Breast epithelium (tissue), 4 donors: ENCODE measurements at places on chromosomes 7 and 10.

GRCh38 chr7:149637911-149638565, 135.3 kb downstream of the ZNF467 start:
- H3K27me3 ChIP-seq, result no peaks in the 10 kb centered on the region
- no peak overlapping the region for H3K4me3 ChIP-seq
- no peaks in the 10 kb centered on the region for H3K4me1 ChIP-seq
- no peak for DNase-seq
- no peak overlapping the region for H3K27ac ChIP-seq

- H3K36me3 ChIP-seq, result no peaks in the 10 kb centered on the region
- H3K27ac ChIP-seq, result peak overlapping the region; percentile 78
- H3K27me3 ChIP-seq, result no peaks in the 10 kb centered on the region
- H3K4me1 ChIP-seq, result peaks cover 5% of the 10 kb centered on the region
These were observed 56.1 kb downstream of the AUTS2 start for GRCh38 chr7:69654381-69654780.

DNA sequence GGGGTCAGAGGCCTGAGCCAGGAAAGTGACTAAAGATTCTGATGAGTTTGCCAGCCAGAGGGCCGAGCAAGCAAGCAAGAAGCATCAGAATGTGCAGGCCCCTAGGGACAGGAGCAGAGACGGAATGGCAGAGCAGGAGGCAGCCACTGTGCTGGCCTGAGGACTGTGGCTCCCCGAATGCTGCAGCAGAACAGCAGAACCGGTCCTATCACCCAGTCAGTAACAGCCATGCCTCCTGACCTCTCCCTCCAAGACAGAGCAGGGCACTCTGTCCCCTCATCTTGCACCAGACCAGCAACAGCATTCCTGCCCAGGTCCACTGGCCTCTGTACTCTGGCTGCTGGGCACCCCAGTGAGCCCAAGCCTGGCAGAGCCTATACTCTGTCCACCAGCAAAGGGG, 85.9 kb downstream of the ARHGAP22 start:
- H3K4me1 ChIP-seq, result no peaks in the 10 kb centered on the region
- H3K36me3 ChIP-seq, result no peaks in the 10 kb centered on the region
- DNase-seq, result no peak
- H3K27ac ChIP-seq, result no peak overlapping the region
- no peak overlapping the region for H3K4me3 ChIP-seq
- no peaks in the 10 kb centered on the region for H3K27me3 ChIP-seq

DNA sequence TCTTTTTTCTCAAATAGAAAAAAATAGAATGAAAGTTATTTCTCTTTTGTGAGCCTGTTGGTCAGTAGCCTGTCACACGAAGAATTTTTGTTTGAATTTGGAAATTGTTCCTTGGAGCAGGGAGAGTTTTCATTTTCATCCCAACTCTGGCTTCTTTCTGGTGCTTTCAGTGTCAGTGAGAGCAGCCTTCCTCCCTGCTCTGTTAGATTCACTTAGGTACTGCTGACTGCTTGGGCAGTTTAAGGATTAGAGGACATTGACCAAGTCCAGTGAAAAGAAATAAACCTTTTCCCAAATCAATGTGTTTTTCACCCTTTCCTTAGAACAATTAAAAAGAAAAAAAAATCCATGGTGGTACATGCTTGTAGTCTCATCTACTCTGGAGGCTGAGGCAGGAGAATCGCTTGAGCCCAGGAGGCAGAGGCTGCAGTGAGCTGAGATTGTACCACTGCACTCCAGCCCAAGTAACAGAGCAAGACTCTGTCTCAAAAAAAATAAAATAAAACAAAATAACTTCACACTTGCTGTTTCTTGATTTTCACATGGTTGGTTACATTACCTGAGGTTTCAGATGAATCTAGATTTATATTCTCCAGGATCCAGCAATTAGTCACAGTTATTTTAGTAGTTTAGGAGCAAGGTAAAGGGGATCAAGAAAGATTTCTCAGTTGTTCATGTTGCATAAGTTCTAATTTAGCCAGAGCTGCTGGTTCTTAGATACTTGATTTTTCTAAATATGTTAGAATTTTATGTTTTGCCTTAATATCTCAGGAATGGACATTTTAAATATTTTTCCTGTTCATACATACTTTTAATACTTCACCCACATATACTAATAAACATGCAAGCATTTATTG, 63.1 kb downstream of the ZNRF2 start:
- no peak for DNase-seq
- H3K36me3 ChIP-seq, result no peaks in the 10 kb centered on the region
- peaks cover 8% of the 10 kb centered on the region for H3K4me1 ChIP-seq
- H3K4me3 ChIP-seq, result no peak overlapping the region

DNA sequence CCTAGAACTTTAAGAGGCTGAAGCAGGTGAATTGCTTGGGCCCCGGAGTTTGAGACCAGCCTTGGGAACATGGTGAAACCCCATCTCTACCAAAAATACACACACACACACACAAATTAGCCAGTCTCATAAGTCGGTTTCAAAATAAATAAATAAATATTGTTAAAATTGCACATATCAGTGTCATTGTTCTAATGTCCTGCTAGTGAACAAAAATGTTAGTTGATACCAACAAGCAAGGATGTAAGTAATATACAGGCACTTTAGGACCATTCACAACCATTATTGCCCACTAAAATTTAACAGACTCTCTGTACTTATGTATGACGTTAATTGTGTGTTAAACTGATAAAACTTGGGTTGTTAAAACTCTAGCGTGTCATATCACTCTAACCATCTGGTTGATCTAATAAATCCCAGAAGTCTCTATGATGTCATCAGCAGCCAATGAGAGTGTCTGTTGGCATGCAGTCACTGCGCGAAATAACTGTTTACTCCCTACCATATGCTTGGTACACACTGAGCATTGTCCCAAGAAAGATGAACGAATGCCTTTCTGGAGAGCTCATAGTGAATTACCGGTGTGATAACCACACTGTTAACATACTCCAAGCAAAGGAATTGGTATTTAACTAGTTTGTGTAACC, 30.4 kb upstream of the OTUD1 start:
- H3K27ac ChIP-seq, result no peak overlapping the region
- no peaks in the 10 kb centered on the region for H3K4me1 ChIP-seq
- no peak overlapping the region for H3K4me3 ChIP-seq
- H3K36me3 ChIP-seq, result no peaks in the 10 kb centered on the region
- no peak for DNase-seq

GRCh38 chr7:128172963-128173362, 68.1 kb upstream of the LEP start:
- H3K27me3 ChIP-seq, result peaks cover 27% of the 10 kb centered on the region
- no peak for DNase-seq
- no peaks in the 10 kb centered on the region for H3K36me3 ChIP-seq
- no peak overlapping the region for H3K4me3 ChIP-seq
- H3K4me1 ChIP-seq, result peaks cover 6% of the 10 kb centered on the region

DNA sequence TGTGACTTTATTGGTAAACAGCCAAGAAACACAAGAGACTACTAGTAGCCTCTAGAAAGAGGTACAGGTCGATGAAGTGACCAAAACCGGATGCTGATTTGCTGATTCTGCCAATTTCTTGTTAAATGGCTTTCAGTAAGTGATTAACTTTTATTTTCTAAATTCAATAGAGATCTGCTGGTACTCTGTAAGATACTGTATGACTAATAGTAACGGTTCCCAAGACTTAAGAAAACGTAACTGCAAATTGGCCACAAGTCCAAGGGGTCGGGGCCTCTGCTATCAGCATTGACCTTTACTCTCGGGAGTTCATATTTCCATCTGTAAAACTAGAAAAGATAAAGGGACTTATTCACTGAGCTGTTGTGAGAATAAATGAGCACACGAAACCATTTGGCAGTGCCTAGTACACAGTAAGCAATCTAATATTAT, 1.4 kb downstream of the FAM3C start:
- no peaks in the 10 kb centered on the region for H3K4me1 ChIP-seq
- DNase-seq, result no peak
- H3K36me3 ChIP-seq, result no peaks in the 10 kb centered on the region
- H3K27ac ChIP-seq, result no peak overlapping the region

- no peaks in the 10 kb centered on the region for H3K27me3 ChIP-seq
- no peak overlapping the region for H3K4me3 ChIP-seq
- no peak for DNase-seq
- H3K4me1 ChIP-seq, result no peaks in the 10 kb centered on the region
- no peaks in the 10 kb centered on the region for H3K36me3 ChIP-seq
- no peak overlapping the region for H3K27ac ChIP-seq
These were observed 289.0 kb downstream of the PLXDC2 start for GRCh38 chr10:20105236-20105635.

- no peak overlapping the region for H3K27ac ChIP-seq
- no peaks in the 10 kb centered on the region for H3K27me3 ChIP-seq
- no peaks in the 10 kb centered on the region for H3K36me3 ChIP-seq
- no peak overlapping the region for H3K4me3 ChIP-seq
- H3K4me1 ChIP-seq, result no peaks in the 10 kb centered on the region
- DNase-seq, result no peak
These were observed 87.4 kb upstream of the SMNDC1 start for GRCh38 chr10:110392121-110392520.

DNA sequence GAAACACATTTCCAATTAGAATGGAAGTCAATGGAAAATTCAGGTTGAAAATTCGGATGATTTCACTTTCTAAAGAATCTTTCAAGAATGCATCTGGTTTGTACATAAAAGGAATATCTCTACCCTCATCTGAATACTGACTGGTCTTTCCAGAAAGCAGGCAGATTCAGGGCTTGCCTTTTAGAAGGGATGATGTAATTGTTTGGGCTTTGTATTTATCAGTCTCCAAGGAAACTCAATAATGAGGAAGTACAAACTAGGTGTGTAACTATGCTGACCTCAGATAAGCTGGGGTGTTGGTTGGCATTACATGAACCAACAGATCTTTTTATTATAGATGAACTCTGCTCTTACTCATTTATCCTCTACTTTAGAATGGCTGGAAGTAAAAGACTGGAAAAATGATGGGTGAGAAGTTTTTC, 24.1 kb downstream of the PDLIM1 start:
- peaks cover 8% of the 10 kb centered on the region for H3K4me1 ChIP-seq
- H3K4me3 ChIP-seq, result no peak overlapping the region
- peak overlapping the region; percentile 80 for H3K27ac ChIP-seq
- no peaks in the 10 kb centered on the region for H3K27me3 ChIP-seq

DNA sequence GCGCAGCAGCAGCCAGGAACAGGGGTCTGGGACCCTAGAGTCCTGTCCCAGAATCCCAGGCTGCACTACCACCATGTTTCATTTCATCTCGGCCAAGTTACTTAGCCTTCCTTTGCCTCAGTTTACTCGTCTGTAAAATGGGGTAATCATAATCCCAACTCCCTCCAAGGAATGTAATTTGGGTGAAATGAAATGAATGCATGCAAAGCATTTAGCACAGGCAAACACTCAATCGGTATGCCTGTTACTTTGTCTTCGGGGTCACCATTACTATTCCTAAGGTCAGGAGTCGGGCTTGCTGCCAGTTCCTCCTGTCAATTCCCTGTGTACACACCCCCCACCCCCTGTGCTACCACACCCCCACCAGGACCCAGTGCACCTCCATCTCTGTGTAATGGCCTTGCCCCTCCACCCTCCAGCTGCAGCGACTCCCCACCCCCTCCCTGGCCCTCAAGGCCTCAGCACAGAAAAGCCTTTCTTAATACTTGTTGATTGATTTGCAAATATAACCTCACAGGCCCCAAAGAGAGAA, 1.7 kb downstream of the TNS3 start:
- no peaks in the 10 kb centered on the region for H3K36me3 ChIP-seq
- peaks cover 4% of the 10 kb centered on the region for H3K4me1 ChIP-seq
- no peak overlapping the region for H3K4me3 ChIP-seq
- no peaks in the 10 kb centered on the region for H3K27me3 ChIP-seq
- no peak for DNase-seq

GRCh38 chr10:14658331-14659127, 116.2 kb downstream of the FAM107B start:
- no peaks in the 10 kb centered on the region for H3K27me3 ChIP-seq
- no peak overlapping the region for H3K27ac ChIP-seq
- H3K36me3 ChIP-seq, result no peaks in the 10 kb centered on the region
- H3K4me3 ChIP-seq, result no peak overlapping the region
- H3K4me1 ChIP-seq, result no peaks in the 10 kb centered on the region

- no peak for DNase-seq
- no peaks in the 10 kb centered on the region for H3K27me3 ChIP-seq
- no peak overlapping the region for H3K4me3 ChIP-seq
- no peak overlapping the region for H3K27ac ChIP-seq
- peaks cover 6% of the 10 kb centered on the region for H3K36me3 ChIP-seq
These were observed 75.4 kb downstream of the MPLKIP start for GRCh38 chr7:40059057-40059456.

- no peaks in the 10 kb centered on the region for H3K27me3 ChIP-seq
- H3K27ac ChIP-seq, result no peak overlapping the region
- no peaks in the 10 kb centered on the region for H3K36me3 ChIP-seq
- no peak overlapping the region for H3K4me3 ChIP-seq
- DNase-seq, result no peak
These were observed 67.9 kb downstream of the ATAD1 start for GRCh38 chr10:87750001-87750671.

- peak overlapping the region; percentile 68 for H3K4me3 ChIP-seq
- peak overlapping the region; percentile 100 for H3K27ac ChIP-seq
- peaks cover 19% of the 10 kb centered on the region for H3K36me3 ChIP-seq
- H3K4me1 ChIP-seq, result peaks cover 27% of the 10 kb centered on the region
These were observed 6.0 kb downstream of the LDB1 start for GRCh38 chr10:102113956-102114857.

GRCh38 chr7:76149847-76150691, 51.6 kb upstream of the SRRM3 start:
- no peak for DNase-seq
- no peak overlapping the region for H3K27ac ChIP-seq
- no peaks in the 10 kb centered on the region for H3K27me3 ChIP-seq
- no peaks in the 10 kb centered on the region for H3K36me3 ChIP-seq
- H3K4me1 ChIP-seq, result no peaks in the 10 kb centered on the region

- no peak for DNase-seq
- H3K27me3 ChIP-seq, result no peaks in the 10 kb centered on the region
- no peak overlapping the region for H3K4me3 ChIP-seq
- H3K36me3 ChIP-seq, result no peaks in the 10 kb centered on the region
- H3K4me1 ChIP-seq, result no peaks in the 10 kb centered on the region
These were observed 131.0 kb downstream of the RPS24 start for GRCh38 chr10:78164702-78165101.

- H3K4me1 ChIP-seq, result peaks cover 24% of the 10 kb centered on the region
- H3K36me3 ChIP-seq, result no peaks in the 10 kb centered on the region
- H3K27me3 ChIP-seq, result no peaks in the 10 kb centered on the region
- peak overlapping the region; percentile 35 for H3K4me3 ChIP-seq
- DNase-seq, result no peak
- H3K27ac ChIP-seq, result peak overlapping the region; percentile 94
These were observed 7.8 kb downstream of the NOD1 start for GRCh38 chr7:30470771-30471170.

DNA sequence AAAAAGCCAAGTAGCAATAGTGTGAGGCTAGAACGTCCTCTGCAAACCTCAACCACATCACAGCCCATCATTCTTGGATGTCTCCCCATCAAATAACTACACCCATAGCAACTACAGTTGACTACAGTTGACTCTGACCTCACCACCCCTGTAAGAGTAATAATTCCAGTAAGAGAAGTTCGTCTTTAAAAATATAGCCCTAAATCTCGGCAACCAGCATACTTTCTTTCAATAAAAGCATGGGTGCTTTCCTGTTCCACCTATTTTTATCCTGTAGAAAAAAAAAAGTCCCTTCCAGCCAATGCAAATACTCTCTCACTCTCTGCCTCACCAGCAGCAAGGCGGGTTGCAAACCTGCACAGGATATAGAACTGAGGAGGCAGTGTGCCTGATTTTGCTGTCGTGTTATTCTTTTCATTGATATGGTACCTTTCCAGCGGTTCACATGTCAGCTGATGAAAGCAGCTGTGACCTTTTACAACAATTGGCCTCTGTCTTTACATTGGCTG, 187.5 kb upstream of the NFE2L3 start:
- no peak for DNase-seq
- no peaks in the 10 kb centered on the region for H3K4me1 ChIP-seq
- no peaks in the 10 kb centered on the region for H3K27me3 ChIP-seq
- H3K36me3 ChIP-seq, result no peaks in the 10 kb centered on the region
- H3K27ac ChIP-seq, result no peak overlapping the region

GRCh38 chr7:42221304-42221703, 15.7 kb downstream of the GLI3 start:
- no peak overlapping the region for H3K4me3 ChIP-seq
